ENCODE measurements at places on chromosomes 1 and 21. TPM values are rescaled to one million over a fixed set of nuclear protein-coding genes. Genes with fewer than 3 reads are reported as not detected.

DNA sequence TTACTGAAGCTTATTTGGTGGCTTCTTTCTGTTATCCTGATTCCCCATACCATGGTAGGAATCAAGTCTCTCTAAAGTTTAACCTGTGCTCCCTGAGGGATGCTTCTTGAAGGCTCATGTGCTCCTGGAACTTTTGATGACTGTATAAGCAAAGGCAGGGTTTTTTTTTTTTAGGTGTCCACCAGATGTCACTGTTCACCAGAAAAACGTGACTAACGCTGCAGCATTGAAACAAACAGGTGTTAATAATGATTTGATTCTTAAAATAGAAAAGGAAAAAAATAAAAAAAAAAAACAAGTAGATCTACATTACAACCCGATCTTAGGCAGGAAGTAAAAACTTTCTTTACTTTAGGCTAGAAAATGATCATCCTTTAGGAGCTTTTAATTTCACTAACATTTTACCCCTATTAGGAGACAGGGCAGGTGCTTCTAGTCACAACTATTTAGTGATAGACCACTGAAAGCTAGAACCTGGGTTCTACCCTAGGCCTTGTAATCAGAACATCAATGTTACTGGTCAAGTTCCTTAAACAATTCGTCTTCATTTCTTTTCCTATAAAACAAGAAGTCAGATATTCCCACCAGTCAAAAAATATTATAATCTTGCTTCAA is 223.0 kb downstream of the PLA2G4A start:
- no peaks in the 10 kb centered on the region for H3K4me1 ChIP-seq
- no peaks in the 10 kb centered on the region for H3K36me3 ChIP-seq
- H3K27me3 ChIP-seq: no peaks in the 10 kb centered on the region
- no peak overlapping the region for H3K27ac ChIP-seq
- DNase-seq: peak; percentile 73

DNA sequence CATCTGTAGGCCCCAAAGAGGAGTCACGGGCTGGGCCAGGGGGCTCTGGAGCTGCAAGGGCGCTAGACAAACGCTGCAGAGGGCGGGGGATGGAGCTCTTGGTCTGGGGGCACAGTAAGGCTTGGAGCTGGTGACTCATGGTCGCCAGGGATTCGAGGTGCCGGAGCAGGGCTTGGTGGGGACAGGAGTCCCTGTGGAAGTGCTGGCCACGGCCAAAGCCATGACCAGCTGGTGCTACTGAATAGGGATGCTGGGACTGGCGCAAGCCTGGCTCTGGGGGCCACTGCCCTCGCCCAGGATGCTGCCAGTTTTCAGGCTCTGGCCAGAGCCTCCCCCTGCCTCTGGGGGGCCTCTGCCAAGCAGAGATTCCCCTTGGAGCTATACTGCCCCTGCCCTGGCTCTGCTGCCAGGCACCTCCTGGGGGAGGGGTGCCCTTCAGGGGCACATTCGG is 25.2 kb downstream of the SPOCD1 start:
- no peaks in the 10 kb centered on the region for H3K36me3 ChIP-seq
- no peaks in the 10 kb centered on the region for H3K27me3 ChIP-seq
- peaks cover 37% of the 10 kb centered on the region for H3K4me1 ChIP-seq

GRCh38 chr1:79079770-79080169 is 73.2 kb upstream of the ADGRL4 start:
- no peak for DNase-seq
- H3K27ac ChIP-seq: no peak overlapping the region
- H3K36me3 ChIP-seq: no peaks in the 10 kb centered on the region
- no peak overlapping the region for H3K4me3 ChIP-seq
- H3K4me1 ChIP-seq: no peaks in the 10 kb centered on the region
- no peaks in the 10 kb centered on the region for H3K27me3 ChIP-seq

GRCh38 chr1:208083715-208084085 is 160.5 kb downstream of the PLXNA2 start:
- no peak overlapping the region for H3K4me3 ChIP-seq
- no peaks in the 10 kb centered on the region for H3K4me1 ChIP-seq
- no peaks in the 10 kb centered on the region for H3K36me3 ChIP-seq
- no peak overlapping the region for H3K27ac ChIP-seq
- DNase-seq: no peak
- H3K27me3 ChIP-seq: no peaks in the 10 kb centered on the region

SHISA4 gene
- total RNA-seq: 0.51 TPM

DNA sequence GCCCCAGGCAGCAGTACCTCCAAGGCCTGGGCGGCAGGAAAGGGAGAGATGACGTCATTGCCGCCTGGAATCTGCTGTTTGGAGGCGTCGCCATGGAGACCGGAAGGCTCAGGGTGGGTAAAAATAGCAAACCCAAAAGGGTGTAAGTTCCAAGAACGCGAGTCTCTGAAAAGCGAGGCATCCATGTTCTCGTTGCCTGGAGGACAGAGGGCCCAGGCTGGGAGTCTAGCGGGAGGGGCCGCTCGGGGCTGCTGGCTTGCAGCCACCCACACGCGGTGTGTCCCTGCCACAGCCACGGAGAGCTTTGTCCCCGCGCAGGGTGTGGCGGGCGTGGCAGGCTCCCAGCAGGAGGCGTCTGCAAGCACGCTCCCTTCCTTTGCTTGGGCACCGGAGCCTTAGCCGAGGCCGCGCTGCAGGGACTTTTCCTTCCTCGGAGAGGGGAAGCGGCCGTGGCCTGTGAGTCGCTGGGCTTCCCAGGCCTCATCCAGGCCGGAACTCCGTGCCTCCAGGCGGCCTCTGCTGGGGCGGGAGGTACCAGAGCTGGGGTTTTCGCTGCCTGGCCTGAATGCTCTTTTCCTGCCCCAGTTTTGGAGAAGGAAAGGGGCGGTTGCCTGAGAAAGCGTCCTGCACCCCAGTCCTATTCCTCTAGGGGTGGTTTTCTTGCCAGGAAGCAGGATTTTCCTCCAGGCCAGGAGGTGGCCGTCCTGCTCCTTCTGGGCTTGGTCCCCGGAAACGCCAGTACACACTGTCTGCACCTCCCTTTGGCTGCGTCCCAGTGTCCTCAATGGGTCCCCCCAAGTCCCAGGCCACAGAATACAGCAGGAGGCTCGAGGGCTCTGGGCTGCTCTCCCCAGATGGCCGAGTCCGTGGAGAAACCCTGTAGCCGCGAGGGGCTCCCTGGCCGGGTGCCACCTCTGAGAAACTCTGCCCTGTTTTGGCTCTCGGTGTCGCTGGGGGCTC is 15.3 kb upstream of the SKI start:
- H3K36me3 ChIP-seq: no peaks in the 10 kb centered on the region
- no peak for DNase-seq
- H3K4me1 ChIP-seq: no peaks in the 10 kb centered on the region
- H3K27me3 ChIP-seq: no peaks in the 10 kb centered on the region

CADM3 gene
- not detected for total RNA-seq

DNA sequence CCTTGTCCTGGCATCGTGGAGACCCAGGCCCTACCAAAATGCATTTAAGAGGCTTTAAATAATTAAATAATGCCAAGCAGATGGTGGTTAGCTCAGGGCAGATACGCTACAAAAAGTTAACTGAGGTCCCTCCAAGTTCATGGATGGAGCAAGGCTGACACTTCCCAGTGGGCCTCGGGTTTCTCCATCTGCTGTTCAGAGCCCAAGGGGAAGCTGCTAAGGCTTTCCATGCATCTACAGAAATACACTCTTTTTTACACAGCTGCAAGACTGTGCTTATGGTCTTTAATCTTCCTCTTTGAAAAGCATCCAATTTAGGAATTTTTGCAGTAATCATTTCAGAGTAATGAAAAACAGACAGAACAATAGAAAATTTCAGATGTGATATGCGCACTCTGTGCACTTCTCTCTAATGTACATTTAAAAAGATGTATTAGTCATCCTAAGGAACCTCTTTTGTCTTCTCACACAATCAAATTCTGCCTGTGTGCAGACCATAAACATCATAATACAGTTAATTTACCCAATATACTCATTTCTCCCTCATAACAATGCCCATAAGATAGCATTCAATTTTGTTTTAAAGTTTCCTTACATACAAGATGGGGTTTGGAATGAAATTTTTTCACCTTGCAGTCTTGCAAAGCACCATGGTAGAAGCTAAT is 173.2 kb upstream of the ATP1B1 start:
- H3K4me1 ChIP-seq: no peaks in the 10 kb centered on the region
- no peaks in the 10 kb centered on the region for H3K27me3 ChIP-seq
- no peak overlapping the region for H3K27ac ChIP-seq
- H3K4me3 ChIP-seq: no peak overlapping the region
- no peaks in the 10 kb centered on the region for H3K36me3 ChIP-seq

DNA sequence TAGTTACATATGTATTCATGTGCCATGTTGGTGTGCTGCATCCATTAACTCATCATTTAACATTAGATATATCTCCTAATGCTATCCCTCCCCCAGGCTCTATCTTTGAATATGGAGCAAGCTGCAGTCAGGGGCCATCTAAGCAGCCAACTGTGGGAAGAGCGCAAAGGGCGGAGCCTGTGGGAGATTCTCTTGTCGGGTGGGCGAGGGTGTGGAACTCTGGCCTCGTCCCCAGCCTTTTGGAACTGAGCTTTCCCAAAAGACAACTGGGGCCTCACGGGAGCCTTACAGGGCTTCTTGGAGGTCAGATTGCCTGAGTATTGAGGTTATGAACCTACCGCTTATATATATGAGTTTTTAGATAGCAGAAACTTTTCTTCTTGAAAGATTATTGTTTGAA is 117.2 kb downstream of the HHAT start:
- no peak overlapping the region for H3K27ac ChIP-seq
- no peaks in the 10 kb centered on the region for H3K36me3 ChIP-seq
- H3K27me3 ChIP-seq: no peaks in the 10 kb centered on the region
- peaks cover 5% of the 10 kb centered on the region for H3K4me1 ChIP-seq
- no peak for DNase-seq
- no peak overlapping the region for H3K4me3 ChIP-seq

- no peak overlapping the region for H3K27ac ChIP-seq
- H3K36me3 ChIP-seq: no peaks in the 10 kb centered on the region
- peak; percentile 78 for DNase-seq
- H3K27me3 ChIP-seq: no peaks in the 10 kb centered on the region
- H3K4me3 ChIP-seq: no peak overlapping the region
Measured at GRCh38 chr1:200139661-200140250, 112.2 kb downstream of the NR5A2 start.

DNA sequence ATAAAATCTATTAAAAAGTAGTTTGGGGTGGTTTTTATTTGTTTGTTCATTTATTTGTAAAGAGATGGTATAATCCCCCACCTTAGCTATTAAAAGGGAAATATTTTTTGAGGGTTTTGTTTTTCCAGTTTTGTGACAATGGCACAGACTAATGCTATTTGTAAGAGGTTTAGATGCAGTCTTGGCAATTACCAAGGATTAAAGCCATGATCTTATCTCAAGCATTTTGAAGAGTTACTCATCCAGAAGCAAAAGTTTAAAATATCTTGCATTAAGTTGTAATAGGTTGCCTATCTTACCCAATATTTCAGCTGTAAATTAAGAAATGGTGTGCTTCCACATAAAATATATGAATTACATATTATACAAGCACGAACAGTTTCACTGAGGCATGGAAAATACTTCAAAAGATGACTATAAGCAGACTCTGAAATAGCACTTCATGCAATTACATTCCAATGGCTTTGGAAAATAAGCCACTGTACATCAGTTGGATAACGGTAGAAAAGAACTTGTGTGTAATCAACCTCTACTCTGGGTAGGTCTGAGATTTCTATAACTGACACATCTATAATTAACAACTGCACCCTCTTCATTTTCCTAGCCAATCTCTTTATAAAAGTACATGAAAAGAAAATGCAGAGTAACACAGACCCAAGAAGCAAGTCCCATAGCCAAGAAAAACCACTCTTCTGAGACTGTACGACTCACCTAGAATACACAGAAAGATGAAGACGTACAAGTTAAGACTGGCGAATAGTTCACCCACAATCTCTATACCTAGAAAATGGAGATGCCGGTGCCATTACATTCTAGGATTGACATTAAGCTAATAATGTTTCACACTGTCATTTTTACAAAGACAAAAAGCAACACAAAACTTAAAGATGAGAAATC is 95.2 kb downstream of the PTPN14 start:
- H3K27ac ChIP-seq: peak overlapping the region; percentile 98
- H3K27me3 ChIP-seq: no peaks in the 10 kb centered on the region
- peaks cover 66% of the 10 kb centered on the region for H3K4me1 ChIP-seq
- no peaks in the 10 kb centered on the region for H3K36me3 ChIP-seq
- DNase-seq: peak; percentile 70
- peak overlapping the region; percentile 33 for H3K4me3 ChIP-seq

GRCh38 chr1:230930986-230931385 is 47.7 kb downstream of the TTC13 start:
- H3K4me3 ChIP-seq: no peak overlapping the region
- no peaks in the 10 kb centered on the region for H3K27me3 ChIP-seq
- no peak overlapping the region for H3K27ac ChIP-seq
- H3K36me3 ChIP-seq: peaks cover 27% of the 10 kb centered on the region

DNA sequence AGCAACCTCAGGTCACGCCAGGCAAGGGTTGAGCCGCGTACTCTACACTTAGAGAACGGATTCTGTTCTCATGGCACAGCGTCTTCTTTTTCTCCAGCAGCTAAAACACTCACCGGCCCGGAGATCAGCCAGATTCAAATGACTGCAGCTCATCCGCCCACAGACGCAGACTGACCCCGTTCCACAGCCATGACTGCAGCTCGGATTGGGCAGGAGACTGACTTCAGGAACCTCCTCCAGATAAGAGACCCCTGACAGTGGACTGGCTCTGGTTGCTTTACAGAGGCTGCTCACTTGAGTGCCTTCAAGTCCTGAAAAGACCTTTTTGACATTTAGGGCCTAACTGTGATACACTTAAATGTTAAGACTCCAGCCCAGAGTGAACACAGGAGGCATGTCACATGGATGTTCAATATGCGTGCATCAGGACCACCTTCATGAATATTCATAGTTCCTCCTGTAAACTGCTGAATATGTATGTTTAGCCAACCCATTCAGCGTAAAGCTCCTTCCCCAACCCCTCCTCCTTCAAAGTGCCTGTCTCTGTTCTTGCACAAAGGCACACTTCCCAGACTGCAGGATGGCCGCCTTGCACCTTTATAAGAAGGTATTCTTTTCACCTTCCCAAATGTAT is 42.6 kb downstream of the BACE2 start:
- H3K4me1 ChIP-seq: no peaks in the 10 kb centered on the region
- H3K27me3 ChIP-seq: no peaks in the 10 kb centered on the region
- DNase-seq: no peak

IL24 gene
- total RNA-seq: not detected

PTGFR gene
- not detected for total RNA-seq

C1orf116 gene
- total RNA-seq: not detected

DNA sequence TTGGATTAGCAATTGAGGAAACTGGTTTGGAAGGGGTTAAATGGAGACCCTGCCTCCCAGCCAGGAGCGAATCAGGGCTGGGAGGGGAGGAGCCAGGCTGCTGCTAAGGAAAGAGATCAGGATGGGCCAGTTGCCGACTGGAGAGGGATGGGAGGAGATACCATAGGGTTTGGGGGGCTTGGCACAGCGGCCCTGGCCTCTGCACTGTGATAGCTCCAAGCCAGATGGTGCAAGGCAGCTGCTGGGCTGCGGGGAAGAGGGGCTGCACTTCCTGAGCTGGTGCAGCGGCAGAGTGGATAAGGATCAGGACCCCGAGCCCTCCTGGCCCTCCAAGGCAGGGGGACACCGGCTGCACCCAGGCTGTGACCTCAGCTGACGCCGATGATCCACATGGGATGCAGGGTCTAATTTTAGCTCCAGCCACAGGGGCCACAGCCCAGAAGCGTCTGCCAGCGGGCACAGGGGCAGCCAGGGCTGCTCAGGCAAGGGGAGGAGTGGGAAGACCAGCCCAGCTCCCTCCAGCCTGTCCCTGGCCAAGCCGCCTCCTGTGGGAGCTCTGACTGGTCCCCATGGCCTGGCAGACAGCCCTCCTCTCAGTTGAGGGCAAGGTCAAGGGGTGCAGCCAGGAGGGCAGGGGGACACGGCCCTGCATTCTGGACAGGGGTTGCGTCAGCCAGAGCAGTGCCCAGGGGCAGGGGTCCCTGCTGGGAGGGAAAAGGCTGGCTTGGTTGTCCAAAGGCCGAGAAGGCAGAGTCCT is at the start of gene EXTL1:
TSS of gene EXTL1 (plus strand) at position 129 of the 757 bp plus-strand sequence. CDS start 872 bp downstream, outside the sequence.
- no peak within 1 kb of the TSS for H3K4me3 ChIP-seq
- no peaks in the 10 kb centered on the region for H3K4me1 ChIP-seq
- no peak for DNase-seq
- H3K36me3 ChIP-seq: no peaks in the 10 kb centered on the region
- H3K27ac ChIP-seq: no peak within 1 kb of the TSS

DNAJC11 gene
- 36.3 TPM for total RNA-seq
